ENCODE measurements at places on chromosomes 4 and X.

- no peak for DNase-seq
Observed at GRCh38 chr4:25702848-25703247, 47.2 kb downstream of the SLC34A2 start.

DNA sequence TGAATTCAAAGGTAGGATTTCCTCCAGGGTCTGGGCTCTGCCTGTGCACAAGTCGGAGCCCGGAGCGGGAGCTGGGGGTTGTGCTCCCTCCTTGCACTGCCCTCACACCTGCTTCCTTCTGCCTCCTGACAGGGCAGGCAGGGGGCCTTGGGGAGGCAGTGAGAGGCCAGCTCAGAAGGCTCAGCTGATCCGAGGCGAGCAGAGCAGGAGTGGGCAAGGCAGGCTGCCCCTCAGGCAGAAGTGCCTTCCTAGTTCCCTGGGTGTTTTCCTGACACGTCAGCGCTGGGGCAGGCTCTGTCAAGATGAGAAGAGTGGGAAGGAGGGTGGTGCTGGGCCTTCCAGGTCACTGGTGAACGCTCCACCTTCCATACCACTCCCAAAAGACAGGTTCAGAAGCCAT, 5.5 kb upstream of the IRAK1 start:
- no peak for DNase-seq

DNA sequence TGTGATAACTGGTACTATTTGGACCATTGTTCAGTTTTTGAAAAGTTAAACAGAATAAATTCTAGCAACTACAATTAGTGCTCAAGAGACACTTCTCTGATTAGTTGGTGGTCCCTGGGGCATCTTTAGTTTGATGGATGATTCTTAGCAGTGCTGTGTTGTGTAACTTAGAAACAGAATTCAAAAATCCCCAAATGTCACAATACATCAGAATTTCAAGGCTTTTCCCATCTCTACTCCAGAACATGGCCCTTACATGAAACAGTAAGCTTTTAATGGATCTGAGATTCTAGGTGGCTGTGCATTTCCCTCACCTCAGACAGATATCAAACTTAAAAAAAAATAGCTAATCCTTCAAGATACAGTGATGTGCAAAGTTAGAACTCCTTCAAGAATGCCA, 104.4 kb upstream of the CXCL13 start:
- no peak for DNase-seq

DNA sequence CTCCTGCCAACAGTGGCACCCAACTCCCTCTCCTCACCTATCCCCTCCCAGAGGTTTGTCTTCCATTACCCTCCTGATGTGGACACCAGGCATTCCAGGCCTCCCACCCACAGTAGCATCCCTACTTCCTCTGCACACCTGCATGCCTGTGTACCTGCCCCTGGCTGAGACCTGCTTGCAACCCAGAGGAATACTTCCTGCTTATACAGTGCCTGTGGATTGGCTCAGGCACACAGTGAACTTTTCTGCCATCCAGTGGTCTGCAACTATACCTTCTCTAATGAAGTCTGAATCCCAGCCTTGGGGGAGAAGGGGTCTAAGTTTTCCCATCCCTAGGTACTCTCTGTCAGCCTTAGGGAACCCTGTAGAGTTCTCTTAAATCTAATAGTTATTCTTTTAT, 169.9 kb downstream of the IQCM start:
- no peak for DNase-seq

DNA sequence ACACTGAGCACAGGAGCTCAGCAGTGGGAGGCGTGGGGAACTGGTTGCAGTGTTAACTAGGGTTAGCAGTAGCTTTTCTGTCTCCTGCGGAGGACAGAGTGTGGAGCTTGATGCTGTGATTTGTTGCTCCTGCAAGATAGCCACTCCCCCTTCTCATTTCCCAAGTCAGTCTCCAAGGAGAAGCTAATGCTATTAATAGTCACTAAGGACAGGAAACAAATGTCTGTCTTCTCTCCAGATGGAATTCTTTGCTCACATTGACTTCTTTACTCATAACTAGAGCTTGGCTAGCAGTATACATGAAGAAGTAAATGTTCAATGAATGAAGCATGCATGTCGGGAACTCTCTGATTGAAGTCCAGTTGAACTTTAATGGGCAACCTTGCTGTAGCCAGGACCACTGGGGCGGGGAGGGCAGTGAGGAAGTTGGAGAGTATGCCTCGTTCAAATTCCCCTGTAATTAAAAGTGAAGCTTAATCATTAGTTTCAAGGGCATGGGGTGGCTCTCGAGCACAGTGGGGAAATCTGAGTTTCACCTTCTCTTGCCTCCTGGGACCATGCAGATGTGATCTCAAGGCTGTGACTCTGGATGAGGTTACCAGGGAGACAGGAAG, 156.6 kb upstream of the SCML1 start:
- no peak for DNase-seq

DNA sequence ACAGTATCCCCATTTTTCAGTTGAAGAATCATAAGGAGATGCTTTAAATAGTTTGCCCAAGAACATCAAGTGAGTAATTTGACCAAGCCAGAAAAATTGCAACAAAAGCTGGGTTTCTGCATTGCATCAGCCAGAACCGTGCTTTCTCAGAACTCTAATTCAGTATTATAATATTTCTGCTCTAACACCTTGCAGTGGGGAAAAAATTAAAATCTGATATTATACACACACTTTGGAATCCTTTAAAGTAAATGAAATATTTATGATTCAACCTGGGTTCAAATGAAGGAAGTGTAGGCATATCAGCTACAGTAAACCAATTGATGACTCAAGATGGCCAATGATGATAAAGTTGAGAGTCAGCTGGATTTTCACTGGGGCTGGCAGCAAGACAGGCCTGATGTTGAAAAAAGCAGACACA, 387.6 kb upstream of the ZFP42 start:
- no peak for DNase-seq

DNA sequence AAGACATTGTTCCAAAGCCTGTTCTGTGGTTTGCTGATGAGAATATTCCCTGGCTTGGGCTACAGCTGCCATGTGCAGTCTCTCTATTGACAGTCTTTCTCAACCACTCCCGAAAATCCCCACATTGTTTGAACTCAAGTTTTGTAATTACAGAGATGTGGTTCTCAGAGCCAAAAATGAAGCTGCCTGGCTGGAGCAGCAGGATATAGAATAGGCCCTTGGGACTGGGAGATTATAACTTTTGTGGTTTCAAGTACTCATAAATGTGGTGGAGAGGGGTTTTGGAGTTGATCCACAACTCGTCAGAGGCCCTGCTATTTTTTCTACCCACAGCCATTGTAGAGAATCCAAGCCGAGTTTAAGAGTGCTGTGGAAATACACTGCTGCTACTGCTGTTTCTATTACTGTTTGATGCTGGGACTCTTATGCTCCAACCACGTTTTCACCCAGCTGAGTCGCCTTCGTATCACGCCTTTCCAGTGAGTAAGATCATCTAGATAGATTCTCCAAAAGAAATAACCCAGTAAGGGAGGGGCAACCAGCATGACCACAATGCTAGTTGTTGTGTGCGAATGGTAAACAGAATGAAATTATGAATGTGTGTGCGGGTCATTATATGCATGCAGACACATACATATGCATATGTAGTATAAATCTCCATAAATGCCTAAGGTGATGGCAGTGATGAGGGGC, 57.1 kb upstream of the ATXN3L start:
- DNase-seq, result no peak

GRCh38 chr4:8133897-8134563, 24.6 kb downstream of the ABLIM2 start:
- DNase-seq, result no peak

GRCh38 chr4:123408471-123409084, 12.0 kb downstream of the SPRY1 start:
- DNase-seq, result no peak

- DNase-seq, result no peak
Observed at GRCh38 chr4:131388277-131388676, 1760.8 kb upstream of the PCDH10 start.

- no peak for DNase-seq
Observed at GRCh38 chr4:169024762-169025161, 14.7 kb upstream of the CBR4 start.

- DNase-seq, result no peak
Observed at GRCh38 chrX:155966876-155967275, 30.6 kb upstream of the IL9R start.

DNA sequence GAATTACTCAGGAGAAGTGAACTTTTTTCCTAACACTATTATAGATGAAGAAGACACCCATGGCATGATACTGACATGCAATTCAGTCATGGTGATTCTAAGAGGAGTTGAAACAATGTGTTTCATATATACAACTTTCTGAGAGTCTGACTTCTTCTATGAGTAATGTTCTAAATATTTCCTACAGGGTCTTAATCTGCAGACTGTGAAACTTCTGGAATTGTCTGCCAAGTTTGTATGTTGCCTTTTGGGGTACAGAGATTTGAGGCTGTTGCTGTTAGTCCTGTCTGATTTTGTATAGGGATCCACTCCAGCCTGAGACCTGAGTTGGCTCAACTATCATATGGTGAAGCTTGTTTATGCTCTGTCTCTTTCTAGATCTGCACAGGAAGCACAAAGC, 160.6 kb upstream of the GATB start:
- no peak for DNase-seq

GRCh38 chr4:4610672-4611071, 68.8 kb upstream of the STX18 start:
- DNase-seq, result no peak

GRCh38 chr4:165965503-165965902, 92.5 kb downstream of the TLL1 start:
- no peak for DNase-seq

- no peak for DNase-seq
Observed at GRCh38 chrX:74523224-74523623, 91.2 kb downstream of the RLIM start.

DNA sequence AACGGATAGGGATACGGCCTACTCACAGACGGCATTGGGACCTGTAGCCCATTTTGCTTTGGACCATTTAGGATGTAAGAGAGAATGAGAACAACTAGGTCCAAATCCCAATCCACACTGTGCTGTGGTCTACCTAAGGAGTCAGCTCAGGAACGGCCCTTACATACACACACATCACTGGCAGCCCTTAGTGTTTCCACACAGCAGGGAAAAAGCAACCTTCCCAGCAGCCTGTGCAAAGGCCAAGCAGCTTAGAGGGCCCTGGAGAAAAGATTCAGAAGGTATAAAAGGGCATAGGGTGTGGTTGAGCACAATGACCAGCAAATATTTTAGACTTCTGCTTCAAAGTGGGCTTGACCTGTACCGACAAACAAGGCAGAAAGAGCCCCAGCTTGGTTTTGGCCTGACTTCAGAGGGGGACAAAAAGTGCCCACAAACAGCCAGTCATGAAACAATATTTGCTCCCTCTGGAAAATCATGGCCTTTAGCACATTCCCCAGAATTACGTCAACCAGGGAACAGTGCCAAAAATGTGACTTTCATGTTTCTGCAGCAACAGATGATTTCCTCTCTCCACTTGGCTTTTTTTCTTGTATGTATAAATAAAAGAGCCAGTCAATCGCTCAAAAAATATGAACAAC, 359.5 kb upstream of the FGF16 start:
- DNase-seq, result no peak

- DNase-seq, result no peak
Observed at GRCh38 chr4:1383728-1384591, 22.3 kb downstream of the NKX1-1 start.
